ENCODE measurements at places on chromosomes 7 and 10. TPM values are rescaled to one million over a fixed set of nuclear protein-coding genes. Genes with fewer than 3 reads are reported as not detected.

The PAPSS2 gene
- 8.7 TPM for polyA plus RNA-seq

- no peak for DNase-seq
Measured at GRCh38 chr10:77431209-77431611, 206.4 kb downstream of the KCNMA1 start.

GRCh38 chr10:114523876-114524275 lies 119.6 kb upstream of the AFAP1L2 start:
- DNase-seq = no peak

The ANKRD30A gene
- polyA plus RNA-seq = not detected

The ZPBP gene
- polyA plus RNA-seq = not detected

DNA sequence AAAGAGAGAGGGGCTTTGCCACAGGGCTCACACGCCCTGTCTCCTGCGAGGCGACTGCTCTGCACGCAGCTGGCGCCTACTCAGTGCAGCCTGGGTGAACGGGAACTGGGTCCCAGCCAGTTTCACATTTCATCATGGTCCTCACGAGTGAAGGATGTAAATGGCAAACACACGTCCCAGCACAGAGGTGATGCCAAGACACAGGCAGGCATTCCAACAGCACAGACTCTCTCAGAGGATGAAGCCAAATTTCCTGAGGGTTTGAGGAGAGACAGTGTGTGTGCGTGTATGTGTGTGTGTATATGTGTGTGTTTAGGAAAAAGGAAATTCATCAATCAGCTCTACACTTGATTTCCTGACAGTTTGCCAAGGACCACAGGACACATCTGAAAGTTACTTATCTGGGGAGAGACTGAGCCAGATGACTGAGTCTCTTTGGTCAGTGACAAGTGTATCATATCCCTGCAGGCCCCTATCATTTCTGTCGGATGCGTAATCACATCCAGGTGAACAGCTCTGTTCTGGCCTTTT lies 53.9 kb downstream of the CHST15 start:
- peak; percentile 49 for DNase-seq

DNA sequence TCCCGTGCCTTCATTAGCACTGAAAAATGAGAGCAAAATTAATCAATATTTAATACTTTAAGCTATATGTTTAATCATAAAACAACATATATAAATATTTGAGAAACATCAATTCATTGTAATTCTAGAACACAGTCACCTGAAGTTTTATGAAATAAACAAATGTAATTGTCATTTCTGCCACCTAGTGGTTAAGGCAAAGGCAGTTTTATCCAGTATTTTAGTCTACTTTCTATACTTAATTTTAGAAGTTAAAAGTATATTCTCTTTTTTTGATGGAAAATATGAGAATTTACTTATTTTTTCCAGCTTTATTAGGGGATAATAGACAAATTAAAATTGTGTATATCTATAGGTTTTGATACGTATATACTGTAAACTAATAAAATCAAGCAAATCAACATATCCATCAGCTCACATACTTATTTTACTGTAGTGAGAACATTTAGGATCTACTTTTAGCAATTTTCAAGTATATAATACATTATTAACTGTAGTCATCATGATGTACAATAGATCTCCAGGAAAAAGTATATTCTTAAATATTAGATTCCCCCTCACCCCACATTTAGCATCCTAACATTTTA lies 16.9 kb downstream of the PCGF6 start:
- no peak for DNase-seq

The EBLN1 gene
- not detected for polyA plus RNA-seq

DNA sequence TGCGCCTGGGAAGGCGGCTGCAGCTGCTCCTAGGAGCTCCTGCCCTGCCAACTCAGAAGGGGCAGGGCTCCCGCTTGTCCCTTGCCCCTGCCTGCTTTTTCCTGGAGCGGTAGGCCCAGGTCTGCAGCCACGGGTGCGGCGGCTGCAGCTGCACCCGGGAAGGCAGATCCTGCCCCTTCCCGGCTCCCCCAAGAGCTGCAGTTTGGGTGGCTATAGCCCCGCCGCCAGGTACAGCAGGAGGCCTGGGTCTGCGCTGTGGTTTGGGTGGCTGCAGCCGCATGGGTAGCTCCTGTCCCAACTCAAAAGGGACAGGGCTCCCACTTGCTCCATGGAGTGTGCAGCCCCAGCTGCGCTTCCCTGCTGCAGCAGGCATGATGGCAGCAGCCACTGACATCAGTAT lies 6.5 kb upstream of the AUTS2 start:
- no peak for DNase-seq

GRCh38 chr7:130086938-130087337 lies 16.6 kb downstream of the KLHDC10 start:
- no peak for DNase-seq

DNA sequence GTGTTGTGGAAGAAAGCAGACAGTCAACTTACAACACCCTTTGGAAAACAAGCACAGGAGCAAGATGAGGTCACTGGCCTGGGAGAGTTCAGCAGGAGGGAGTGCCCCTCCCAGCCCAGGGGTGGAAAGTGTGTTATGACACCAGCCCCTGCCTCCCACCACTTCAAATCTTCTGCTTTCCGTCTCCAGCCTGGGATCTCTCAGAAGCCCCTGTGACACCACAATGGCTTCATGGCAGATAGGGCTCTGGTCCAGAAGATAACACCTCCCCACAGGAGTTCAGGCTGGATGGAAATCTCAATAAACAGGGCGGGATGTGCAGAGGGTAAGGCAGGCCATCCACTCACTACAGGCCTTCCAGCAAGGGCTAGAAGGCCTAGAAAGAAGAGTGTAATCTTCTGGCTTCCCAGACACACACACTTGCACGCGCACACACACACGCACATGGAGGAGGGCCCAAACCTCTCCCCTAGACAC lies 48.7 kb upstream of the ZMIZ1 start:
- no peak for DNase-seq

GRCh38 chr7:148575640-148576411 lies 14.7 kb upstream of the C7orf33 start:
- DNase-seq = peak; percentile 46

DNA sequence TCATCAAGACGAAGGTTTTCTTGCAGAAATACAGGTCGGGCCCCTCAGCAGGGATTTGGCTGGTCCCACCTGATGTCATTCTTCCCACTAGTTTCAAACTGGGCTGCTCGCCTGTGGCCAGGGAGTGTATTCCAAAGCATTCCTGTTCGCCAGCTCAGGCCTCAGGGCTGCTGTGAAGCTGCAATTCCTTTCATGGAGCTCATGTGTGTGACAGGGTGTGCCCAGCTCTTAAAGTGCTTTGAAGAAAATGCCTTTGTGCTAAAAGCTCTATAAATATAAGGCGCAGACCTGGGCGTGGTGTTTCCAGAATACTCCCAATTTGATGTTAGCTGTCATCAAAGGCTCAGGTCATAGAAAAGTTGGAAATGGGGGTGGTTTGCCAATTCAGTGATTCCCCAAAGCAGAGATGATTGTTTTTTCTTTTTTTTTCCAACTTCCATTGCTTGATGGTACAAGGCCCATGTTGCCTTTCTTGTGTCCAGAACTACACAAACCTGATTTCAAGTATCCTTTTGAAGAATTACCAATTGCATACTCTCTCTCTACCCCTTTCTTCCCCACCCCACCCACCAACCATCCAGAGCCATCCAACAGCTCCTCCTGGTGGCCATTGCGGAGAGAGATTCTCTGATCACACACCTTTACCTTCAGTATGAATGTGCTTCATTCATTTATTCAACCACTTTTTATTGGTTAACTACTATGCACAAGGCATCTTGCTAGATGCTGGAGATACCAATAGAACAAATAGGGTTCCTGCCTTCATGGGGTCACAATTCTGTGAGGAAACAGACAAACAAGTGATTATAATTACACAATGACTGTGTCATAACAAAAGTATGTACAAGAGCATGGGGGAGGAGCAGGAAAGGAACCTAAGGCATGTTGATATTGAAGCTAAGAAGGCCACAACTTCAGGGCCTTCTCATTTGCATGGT lies 297.3 kb upstream of the LYZL1 start:
- no peak for DNase-seq

The GIMAP2 gene
- polyA plus RNA-seq = 4.9 TPM

GRCh38 chr10:130899856-130900255 lies 411.7 kb downstream of the TCERG1L start:
- DNase-seq = no peak

The GPC2 gene
- polyA plus RNA-seq = 10.1 TPM

DNA sequence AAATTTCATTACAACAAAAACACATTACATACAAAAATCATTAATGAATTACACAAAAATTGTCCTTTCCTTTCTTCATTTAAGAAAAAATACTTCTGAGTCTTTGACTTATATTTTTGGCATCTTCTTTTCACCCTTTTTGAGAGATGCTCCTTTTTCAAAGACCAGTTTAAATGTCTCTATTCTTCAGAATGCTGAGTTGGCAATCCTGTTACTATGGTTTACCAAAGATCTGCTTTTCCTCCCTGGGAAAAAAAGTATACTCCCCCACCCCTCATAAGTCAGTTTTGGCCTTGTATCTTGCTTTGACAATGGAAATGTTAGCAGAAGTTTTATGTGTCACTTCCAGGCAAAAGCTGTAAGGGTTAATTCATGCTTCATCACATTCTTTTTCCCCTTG lies 198.4 kb upstream of the GRM3 start:
- DNase-seq = no peak

GRCh38 chr10:37552881-37553280 lies 304.5 kb downstream of the ZNF248 start:
- DNase-seq = no peak

The ODAD2 gene
- 0.84 TPM for polyA plus RNA-seq

- no peak for DNase-seq
Measured at GRCh38 chr7:108330227-108330626, 126.0 kb downstream of the NRCAM start.

The PAPOLB gene
- polyA plus RNA-seq = 0.04 TPM

DNA sequence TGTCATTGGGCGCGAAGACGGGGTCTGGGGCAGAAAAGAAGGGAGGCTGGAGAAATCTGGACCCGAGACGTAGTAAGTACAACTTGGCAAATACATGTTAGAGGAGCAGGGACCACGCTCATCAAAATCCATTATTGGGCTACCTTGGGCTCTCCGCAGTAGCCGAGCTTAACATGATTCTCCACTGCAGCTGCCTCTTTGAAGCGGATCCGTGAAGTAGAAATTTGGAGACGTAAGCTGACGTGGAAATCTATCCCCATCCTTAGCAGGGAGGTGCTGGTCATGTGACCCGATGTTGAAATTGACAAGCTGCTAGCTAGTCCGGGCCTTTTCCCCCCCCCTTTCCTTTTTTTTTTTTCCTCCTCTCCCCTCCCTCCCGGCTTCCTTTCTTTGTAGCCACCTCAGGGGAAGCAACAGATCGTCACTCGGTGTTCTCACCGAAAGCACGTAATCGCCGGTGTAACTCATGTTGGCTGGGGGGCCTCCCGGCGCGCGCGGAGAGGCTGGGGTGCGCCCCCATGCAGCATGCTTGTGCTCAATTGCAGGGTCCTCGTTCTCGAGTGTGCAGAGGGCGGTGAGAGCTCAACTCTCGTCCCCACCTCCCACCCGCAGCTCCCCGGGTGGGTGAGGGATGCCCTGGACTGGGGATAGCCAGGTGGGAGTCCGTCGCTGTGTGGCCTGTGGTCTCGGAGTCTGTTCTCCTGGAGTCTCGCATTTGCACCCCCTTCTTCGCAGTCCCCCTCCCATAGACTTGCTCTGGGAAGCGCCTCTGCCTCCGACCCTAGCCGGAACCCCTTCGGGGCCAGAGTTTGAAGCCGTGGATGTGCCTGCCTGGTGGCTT lies at the start of gene HOXA11:
TSS of gene HOXA11 (minus strand) at position 220 of the 841 bp plus-strand sequence. CDS start at position 132, 88 bp downstream.
- no peak for DNase-seq

DNA sequence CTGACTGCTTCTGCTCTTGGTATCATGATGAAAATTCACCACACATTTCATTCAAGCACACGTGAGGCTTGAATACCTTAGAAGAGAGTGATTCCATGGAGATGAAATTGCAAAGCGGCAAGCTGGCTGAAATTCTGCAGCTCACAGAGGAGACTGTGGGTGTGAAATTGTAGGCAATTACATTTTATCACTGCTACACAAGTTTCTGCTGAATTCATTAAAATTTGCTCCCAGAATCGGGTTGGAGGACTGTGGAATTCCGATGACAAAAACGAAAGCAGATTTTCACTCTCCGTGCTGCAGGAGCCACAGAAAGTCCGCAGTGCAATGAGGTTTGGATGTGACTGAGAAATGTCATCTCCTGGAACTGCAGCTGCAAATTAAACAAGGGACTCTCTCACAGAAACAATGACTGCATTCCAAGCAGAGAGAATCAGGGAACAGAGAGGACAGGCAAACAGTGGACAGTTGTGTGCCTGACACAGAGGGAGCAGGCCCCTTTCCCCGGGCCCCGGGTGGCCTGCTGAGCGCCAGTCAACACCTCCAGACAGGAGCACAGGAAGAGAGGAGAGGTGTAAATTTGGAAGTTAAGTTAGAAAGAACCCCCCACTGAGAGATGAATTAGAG lies 109.1 kb downstream of the C10orf90 start:
- DNase-seq = peak; percentile 34

- no peak for DNase-seq
Measured at GRCh38 chr10:132404169-132404880, 7.3 kb downstream of the PWWP2B start.

DNA sequence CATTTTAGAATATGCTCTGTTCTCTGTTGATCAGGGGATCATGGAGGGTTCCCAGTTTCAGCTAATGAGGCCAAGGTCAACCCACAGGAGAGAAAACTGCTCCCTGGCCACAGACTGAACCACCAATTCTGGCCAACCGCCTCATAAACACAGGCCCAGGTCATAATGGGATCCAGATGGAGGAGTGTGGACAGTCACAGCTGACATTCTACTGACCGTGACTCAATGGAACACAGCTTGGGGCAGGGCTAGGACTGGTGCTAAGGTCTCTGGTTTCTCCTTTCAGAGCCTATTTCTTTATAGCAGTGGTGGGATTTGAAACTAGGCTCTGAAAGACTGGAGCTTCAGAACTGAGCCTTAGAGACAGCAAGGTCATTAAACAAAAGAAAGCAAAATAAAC lies 68.3 kb downstream of the HIPK2 start:
- peak; percentile 35 for DNase-seq

- DNase-seq = peak; percentile 78
Measured at GRCh38 chr7:70092314-70093204, 494.3 kb downstream of the AUTS2 start.

The SPDYE18 gene
- 0.34 TPM for polyA plus RNA-seq

- no peak for DNase-seq
Measured at GRCh38 chr10:114499116-114499515, 94.8 kb upstream of the AFAP1L2 start.

The FFAR4 gene
- 0.43 TPM for polyA plus RNA-seq

The TYSND1 gene
- 5.7 TPM for polyA plus RNA-seq
